ENCODE measurements at places on chromosomes 2 and 18. TPM values are rescaled to one million over a fixed set of nuclear protein-coding genes. Genes with fewer than 3 reads are reported as not detected.

The EPC2 gene
- 15.8 TPM for total RNA-seq

The GYPC gene
- total RNA-seq, result 31.3 TPM

The ARMC9 gene
- 114 TPM for total RNA-seq

The ADRA2B gene
- total RNA-seq, result not detected

The CHRND gene
- not detected for total RNA-seq

The REG3A gene
- total RNA-seq, result 3.1 TPM
